Muscle of leg (tissue), 16 donors: ENCODE measurements at places on chromosomes 16 and 17. TPM values are rescaled to one million over a fixed set of nuclear protein-coding genes. Genes with fewer than 3 reads are reported as not detected.

DNA sequence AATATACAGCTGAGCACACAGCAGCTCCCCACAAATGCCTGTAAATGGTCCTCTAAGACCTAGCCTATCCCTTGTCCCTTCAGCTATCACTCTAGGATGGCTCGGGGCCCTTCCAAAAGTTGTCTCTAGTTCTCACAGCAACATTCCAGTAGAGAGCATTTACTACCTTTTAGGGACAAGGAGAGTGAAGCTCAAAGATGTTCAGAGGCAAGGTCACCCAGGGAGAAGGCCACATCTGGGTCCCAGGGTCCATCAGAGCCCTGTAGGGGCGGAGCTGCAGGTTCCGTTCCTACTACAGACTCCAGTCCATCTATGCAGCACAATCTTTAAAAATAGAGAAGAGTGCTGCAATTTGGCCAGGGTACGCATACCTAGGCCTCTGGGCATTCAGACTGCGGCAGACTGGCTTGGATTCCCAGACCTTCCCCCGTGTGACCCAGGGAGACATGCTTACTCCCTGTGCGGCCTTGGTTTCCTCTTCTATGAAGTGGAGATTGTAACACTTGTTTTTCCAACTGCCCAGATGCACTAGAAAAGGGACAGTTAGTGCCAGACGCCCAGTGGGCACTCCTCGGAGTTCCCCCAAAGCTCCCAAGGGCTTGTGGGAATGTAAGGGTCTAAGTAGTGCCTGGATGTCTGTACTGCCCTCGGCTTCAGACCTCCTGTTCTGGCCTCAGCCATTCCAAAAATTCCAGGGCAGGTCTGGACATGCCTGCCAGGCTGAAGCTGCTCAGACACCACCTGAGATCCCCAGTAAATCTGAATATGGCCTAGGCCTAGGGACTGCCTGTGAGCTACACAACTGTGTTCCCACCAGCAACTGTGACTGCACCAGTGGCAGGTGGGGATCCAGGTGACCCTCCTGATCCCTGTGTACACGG is 2.5 kb downstream of the SLC12A4 start:
- DNase-seq, result no peak

DNA sequence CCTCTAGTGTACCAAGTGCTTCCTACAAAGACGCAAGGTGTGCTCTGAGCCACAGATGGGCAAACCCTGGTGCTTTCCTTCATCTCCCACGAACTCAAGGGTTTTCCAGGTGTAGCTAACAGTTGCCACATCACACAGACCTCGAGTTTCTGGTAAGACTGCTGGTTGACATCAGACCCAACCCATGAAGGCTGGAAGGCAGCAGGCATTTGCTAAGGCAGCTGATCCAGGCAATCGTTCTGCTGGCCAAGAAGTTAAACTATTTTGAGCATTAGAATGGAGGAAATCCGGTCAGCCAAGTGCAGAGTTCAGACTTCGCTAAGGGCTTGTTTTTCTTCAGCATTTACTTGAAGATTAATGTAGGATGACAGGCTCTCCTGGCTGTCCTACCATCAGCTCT is 11.5 kb downstream of the HAS3 start:
- peak; percentile 26 for DNase-seq

- DNase-seq, result peak; percentile 71
These were observed 4.5 kb downstream of the MIF4GD start for GRCh38 chr17:75266316-75267152.

- no peak for DNase-seq
These were observed 149.4 kb upstream of the HS3ST3A1 start for GRCh38 chr17:13750816-13751793.

- peak; percentile 11 for DNase-seq
These were observed 136.2 kb upstream of the SALL1 start for GRCh38 chr16:51287121-51287755.

GRCh38 chr17:75808905-75809621 is 24.5 kb downstream of the UNK start:
- DNase-seq, result peak; percentile 65

- DNase-seq, result no peak
These were observed 495.9 kb upstream of the RBFOX1 start for GRCh38 chr16:6836766-6837165.

DNA sequence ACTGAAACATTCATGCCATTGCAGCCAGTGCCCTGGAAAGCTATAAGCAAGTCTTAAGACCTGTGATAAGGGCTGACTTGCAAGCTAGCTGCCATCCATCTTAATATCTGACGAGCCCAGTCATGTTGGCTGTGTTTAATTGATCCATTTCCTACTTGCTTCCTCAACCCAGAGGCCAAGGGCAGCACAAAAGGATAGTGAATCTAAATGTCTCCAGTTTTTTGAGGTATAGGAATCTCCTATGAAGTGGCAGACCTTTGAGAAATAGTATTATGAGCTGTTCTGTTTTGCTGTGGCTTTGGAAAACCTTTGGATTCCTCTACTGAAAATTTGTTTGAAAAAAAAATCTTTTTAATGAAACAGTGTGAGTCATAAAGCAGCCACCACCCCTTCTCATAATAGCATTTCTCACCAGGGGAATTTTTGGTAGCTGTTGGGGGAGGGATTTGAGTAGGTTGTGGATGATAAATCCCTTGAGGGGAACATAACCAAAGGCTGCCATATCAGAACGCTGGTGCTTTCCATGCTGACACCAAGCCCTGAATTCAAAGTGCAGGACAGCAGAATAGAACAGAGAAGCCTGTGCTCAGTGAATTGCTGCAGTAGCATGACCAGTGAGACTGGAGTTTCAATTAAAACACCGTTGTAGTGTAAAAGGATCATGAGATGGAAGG is 12.9 kb downstream of the ZNRF1 start:
- DNase-seq, result peak; percentile 58

- DNase-seq, result no peak
These were observed 32.2 kb upstream of the MFSD6L start for GRCh38 chr17:8831234-8831849.

- DNase-seq, result no peak
These were observed 59.7 kb downstream of the HLF start for GRCh38 chr17:55324296-55324978.

DNA sequence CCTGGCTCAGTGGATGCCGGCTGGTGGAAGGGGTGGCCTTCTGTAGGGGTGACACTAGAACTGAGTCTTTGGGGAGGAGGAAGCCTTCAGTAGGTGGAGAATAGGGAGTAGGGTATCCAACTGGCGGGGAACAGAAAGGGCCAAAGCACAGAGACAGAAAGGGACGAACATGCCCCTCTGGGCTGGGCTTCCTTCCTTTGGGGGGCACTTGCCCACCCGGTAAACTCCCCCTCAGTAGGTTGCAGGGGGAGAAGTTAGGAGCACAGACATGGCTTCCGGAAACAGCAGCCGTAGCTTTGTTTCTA is 774 bp downstream of the ENGASE start:
- no peak for DNase-seq

DNA sequence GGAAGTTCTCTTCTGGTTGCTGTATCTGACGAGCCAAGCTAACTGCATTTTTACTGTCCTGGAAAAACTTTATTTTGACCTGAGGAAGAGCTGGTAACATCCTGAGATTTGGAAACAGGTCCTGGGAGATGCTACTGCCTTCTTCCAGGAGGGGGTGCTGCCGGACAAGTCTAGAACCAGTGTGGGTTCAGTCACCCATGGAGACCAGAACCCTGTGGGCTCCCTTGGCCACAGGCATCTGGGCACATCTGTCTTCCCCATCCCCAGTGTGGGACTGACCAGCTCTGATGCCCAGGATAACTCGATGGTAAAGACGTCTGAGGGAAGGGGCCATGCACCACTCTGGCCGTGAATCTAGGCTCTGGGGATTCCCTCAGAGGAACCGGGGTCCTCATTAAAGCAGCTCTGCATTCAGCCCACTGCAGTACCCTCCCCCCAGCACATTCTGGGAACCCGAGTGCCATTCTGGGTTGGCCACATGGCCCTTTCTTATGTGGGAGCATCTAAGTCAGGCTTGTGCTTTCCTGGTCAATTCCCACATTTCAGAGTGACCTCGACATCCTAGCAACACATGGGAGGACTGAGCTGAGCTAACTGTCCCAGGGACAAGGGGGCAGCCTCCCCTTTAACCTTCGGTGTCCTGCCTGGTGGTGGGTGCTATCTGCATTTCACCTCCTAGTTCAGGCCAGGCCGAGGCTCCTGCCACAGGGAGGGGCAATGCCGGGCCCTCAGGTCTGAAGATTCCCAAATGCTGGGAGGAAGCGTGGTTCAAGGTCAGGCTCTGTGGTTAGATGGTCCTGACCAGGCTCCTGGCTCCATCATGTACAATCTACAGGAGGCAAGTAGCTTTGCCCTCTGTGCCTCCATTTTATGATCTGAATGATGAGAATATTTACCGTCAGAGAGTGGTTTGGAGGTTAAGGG is 6.4 kb downstream of the C16orf86 start:
- peak; percentile 56 for DNase-seq

DNA sequence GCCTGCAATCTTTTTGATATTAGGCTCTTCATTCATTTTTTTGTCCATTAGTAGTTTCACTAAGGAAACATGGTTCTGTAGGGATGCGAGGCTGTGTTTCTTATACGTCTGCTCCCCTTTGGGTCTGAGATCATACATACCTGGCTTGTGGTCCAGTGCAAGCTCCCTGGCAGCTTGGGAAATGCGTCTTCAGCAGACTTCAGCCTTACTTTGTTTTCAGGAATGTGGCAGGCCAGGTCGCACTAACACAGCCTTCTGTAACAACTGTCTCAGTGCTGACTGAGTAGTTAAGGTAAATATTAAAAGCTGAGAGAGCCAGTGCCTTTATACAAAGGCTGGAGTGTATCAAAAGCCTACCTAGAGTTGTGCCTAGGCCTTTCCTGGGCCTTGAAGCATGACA is 970.5 kb upstream of the EEF2KMT start:
- no peak for DNase-seq

DNA sequence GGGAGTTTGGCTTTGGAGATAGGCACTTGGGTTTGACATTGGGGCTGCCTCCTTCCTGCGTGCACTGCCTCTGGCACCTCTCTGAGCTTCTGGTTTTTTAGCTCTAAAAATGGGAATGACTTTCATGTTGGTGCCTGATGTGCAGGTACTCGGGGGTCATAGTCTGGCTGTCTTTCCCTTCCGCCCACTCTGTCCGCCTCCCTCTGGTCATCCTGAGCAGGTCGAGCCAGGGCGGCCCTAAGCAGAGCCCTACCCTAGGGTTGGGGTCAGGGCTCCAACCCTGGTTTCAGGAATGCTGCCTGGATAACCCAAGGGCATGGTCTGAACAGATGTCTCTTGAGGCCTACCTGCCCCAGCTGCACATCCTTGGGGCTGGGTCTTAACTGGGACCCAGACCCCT is 64.8 kb downstream of the CMIP start:
- DNase-seq, result no peak

- DNase-seq, result no peak
These were observed 11.7 kb downstream of the ZG16B start for GRCh38 chr16:2841606-2842339.

- no peak for DNase-seq
These were observed 11.6 kb upstream of the IL4R start for GRCh38 chr16:27302126-27302525.

- no peak for DNase-seq
These were observed 35.1 kb downstream of the VPS53 start for GRCh38 chr17:679491-679890.

- DNase-seq, result no peak
These were observed 54.9 kb downstream of the BEAN1 start for GRCh38 chr16:66481943-66482390.

DNA sequence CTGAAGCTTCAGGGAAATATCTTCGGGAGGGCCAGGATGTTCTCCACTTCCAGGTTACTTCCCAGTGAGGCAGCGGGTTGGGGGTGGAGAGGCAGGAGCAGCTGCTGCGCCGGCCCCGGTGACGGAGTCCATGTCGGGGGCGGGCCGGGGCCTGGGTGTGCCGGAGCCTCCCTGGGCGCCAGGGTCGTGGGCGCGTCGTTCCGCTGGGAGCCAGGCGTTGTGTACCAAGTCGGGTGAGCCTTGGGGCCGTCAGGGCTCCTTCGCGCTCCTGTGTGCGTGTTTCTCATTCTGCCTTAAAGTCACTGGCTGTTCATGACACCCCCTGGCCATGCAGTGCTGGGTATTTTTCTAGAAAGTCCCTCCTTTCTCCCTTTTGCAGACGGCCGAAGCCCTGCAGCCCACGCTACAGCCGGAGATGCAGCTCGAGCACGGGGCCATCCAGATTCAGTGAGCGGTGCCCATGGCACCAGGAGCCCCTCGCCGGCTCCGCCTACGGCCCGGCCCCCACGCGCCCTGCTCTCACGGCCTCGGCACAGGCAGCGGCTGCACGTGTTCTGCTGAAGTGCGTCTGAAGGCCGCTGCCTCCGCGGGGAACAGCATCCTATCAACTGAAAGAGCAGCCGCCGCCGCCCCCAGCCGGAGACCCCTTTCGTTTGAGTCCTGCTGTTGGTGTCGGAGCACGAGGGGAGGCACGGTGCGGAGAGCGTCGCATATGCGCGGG is 125.1 kb downstream of the BANP start:
- no peak for DNase-seq

GRCh38 chr16:67177743-67178699 is 5.7 kb downstream of the MATCAP1 start:
- peak; percentile 74 for DNase-seq

DNA sequence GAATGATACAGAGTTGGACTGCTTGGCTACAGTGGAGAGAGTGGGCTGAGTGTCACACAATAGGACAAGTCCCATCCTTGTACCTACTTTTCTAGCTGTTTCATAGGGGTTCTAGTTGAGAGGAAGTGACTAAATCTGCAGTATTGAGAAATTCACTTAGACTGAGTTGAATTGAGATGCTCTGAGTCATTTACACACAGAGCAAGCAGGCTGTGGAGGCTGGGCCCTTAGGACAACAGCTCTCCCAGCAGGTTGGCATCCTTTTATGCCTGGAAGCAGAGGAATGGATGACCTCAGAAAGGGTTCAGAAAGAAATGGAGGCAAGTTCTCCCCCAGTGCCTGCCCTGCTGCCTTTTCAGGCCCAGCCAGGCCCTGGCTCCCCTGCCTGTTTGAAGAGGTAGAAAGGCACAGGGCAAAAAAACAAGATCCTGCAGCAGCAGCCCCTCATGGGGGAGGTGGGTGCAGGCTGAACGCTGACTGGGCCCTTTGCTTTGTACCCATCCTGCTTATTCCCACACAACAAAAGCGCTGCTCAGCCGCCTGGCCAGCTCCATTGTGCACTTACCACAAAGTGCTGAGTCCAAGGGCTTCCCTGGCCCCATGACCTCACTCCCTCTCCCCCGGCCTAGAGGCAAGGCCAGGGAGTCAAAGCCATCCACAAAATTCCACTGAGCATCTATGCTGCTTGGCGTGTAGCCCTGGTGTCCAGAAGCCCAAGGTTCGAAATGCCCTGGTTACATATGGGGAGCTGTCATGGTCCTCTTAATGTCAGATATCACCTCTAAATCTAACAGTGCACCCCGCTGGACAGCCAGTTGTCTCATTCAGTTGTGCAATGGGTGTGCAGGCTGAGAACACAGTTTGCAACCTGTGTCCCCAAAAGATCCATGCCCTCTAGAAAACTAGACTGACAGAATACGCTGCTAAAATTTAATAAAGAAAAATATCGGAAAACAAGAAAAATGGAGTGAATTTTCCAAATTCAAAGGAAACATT is 5.4 kb upstream of the CRYBA1 start:
- no peak for DNase-seq

- no peak for DNase-seq
These were observed 92.2 kb downstream of the SOCS1 start for GRCh38 chr16:11163761-11164261.

- DNase-seq, result no peak
These were observed 36.4 kb upstream of the CORO6 start for GRCh38 chr17:29659155-29659554.

GRCh38 chr16:68768771-68769170 is 31.7 kb downstream of the CDH1 start:
- DNase-seq, result no peak

NPIPB4 gene
- 33.1 TPM for total RNA-seq

KIF18B gene
- total RNA-seq, result 1.9 TPM

KRTAP2-3 gene
- not detected for total RNA-seq

TPSAB1 gene
- total RNA-seq, result 2.6 TPM

MFSD6L gene
- total RNA-seq, result 0.27 TPM

FBXW10 gene
- total RNA-seq, result 0.09 TPM

LITAFD gene
- total RNA-seq, result not detected

IL21R gene
- total RNA-seq, result 0.04 TPM
